T-helper 2 cell (primary cell): ENCODE measurements at places on chromosomes 6 and 20.

DNA sequence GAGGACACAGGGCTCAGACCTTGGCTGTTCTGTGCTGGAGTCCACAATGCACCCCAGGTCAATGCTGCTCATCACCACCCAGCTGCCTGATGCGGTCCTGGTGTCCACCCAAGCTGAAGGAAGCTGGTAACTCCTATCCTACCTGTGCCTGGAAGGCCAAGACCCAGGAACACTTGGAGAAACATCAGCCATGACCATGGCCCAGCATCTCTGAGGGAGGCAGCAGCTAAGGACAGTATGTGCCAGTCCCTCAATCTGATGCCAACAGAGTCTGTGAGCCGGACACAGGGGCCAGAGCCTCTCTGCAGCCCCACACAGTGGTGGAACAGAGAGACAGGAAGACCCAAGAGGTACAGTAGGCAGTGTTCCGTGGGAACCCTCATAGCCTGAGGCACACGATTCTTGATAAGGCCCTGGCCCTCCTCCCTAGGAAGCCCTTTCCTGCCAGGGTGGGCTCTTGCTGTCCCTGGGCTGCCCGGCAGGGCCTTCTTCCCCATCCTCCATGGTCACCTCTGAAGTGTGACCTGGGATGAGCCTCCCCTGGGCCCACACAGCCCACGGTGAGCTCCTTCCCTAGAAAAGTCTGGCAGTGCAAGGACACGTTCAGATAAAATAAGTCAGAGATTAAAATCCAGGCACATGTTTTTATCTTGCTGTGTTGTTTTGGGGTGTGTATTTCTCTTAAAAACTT is 170.7 kb downstream of the THBS2 start:
- no peak for DNase-seq

DNA sequence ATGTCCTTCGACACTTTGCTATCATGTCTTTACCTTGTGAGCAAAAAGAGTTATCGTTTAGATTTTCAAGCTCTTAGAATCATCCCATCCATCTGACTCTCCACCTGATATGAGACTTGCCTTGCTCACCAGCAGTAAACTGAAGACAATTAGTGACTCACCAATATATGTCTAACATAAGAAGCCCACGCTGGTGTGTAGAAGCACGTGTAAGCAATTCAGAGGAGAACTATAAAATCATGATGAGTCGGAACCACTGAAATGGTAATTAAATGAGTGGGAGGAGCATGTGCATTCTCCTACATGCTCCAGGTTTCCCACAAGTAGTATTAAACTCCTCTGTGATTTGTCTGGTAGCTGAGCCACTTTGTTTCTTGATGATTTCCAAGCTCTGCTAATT is 181.6 kb upstream of the RNF217 start:
- no peak for DNase-seq

- no peak for DNase-seq
These were observed 589.8 kb downstream of the RNF144B start for GRCh38 chr6:18976966-18977365.

DNA sequence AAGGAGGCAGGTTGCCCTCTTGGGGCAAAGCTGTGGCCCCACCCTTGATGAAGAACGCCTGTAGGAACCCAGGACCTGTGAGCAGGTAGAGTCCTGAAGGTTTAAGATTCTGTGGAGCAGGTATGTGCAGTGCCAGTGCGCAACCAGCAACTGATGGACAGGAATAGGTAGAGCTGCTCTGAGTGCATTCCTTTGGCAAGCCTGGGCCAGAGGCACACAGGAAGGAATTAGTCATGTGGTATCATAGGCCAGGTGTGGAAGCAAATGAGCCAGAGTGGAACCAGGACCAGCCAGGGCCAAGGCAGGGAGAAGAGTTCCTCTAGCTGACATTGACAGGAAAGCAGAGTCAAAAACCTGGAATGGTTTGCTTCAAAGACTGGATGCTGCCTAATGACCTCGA is 1.4 kb upstream of the KHDC1 start:
- DNase-seq = no peak

- no peak for DNase-seq
These were observed 19.0 kb downstream of the LRRC1 start for GRCh38 chr6:53813801-53814200.

DNA sequence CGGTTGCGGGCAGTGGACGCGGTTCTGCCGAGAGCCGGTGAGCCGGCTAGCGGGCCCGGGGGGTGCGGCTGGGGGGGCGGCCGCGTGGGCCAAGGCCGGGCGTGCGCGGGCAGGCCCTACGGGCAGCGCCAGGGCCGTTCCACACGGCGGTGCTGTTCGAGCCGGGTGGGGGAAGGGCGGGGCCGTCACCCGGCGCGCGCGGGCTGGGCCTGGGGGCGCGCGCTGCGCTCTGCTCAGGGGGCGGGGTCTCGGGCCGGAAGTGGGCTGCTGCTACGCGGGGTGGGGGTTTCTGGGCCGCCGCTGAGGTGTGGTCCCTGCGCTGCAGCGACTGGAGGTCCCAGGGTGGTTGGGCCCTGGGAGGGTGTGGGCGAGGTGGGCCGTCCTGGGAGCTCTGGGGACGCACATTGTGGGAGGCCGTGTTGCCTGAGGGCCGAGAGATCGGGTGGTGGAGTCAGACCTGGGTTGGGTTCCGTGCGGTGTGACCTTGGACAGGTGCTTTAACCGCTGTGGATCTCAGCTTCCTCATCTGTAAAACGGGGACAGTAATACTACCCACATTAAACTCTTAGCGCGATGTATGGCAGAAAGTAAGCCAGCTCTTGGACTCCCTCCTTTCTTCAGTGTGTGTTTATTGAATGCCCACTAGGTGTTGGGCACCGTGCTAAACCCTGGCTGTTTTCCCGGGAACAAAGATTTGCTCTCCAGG is 391 bp downstream of the MAPRE1 start:
- peak; percentile 91 for DNase-seq

- no peak for DNase-seq
These were observed 247.9 kb upstream of the BMP2 start for GRCh38 chr20:6519556-6519955.

DNA sequence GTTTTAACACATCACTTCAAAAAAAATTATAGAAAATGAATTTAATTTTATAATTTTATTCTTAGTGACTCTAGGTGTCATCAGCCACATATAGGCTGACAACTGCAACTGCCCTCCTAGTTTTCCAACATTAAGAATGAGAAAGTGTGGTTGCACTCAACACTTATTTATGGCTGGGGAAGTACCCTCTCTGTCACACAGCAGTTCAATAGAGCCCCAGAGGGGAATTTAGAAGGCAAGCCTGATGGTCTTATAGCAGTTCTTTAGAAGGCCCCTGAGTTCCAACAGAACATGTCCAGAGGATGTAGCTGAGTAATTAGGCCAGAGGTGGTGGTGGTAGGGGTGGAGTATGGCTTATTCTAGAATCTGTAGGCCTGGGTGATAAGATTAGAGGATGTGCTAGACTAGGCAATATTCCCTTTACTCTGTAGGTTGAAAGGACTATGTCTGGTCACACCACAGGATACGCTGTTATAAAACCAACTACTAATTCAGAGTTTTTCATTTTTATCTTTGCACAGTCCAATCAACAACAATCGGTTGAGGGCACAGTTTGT is 226.5 kb upstream of the CITED2 start:
- DNase-seq = no peak

GRCh38 chr6:26275663-26276062 is 89.3 kb upstream of the BTN3A2 start:
- no peak for DNase-seq

DNA sequence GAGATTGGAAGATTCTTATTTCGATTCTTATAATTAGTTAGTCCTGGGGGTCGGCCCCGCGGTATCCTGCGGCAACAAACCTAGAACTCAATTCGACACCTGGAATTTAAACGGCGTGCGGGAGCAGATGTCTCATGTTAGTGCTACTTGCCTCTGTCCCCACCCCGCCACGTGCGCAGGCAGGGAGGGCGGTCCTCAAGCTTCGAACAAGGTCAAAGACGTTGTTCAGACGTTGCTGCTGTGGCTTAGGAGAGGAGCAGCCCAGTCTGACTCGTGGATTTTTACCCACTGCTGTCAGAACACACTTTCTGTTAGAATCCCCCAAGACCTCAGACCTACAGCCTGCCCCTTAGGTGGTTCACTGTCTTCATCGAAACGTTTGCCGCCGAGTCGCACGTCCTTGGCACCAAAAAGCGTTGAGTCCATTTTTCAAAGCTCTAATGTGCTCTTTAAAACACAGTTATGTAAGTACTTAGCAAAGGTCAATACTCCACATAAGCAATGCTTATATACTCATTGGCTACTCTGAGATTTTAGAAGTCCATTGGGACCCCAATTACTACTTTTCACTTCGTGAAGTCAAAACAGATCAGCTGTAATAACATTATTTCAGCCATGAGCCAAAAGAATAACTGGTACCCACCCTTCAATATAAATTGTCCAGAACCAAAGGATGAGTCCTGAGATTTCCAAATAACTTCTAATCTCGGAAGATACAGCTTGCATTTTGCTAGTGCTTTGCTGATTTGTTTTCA is 2.7 kb upstream of the C6orf62 start:
- DNase-seq = peak; percentile 80

- DNase-seq = peak; percentile 91
These were observed 381.9 kb upstream of the ARID1B start for GRCh38 chr6:156395276-156395675.

DNA sequence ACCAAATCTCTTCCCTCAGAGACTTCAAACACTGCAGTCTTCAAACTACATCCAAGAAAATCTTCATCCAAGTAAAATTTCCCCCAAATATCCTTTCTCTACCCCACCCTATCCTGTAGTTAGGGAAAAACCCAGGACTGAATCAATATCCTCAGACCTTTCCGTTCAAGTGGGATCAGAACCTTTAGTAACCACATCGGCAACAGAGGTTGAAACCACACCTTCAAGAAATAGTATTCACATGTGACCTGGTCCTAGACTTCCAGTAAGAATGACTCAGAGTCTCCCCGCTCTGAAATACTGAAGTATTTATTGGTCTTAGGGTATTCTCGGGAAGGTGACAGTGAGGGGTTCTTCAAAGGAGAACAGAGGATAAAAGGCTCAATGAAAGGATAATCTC is 8.7 kb downstream of the HLA-DPA1 start:
- DNase-seq = no peak

GRCh38 chr6:92892626-92893170 is 526.7 kb downstream of the EPHA7 start:
- DNase-seq = no peak

DNA sequence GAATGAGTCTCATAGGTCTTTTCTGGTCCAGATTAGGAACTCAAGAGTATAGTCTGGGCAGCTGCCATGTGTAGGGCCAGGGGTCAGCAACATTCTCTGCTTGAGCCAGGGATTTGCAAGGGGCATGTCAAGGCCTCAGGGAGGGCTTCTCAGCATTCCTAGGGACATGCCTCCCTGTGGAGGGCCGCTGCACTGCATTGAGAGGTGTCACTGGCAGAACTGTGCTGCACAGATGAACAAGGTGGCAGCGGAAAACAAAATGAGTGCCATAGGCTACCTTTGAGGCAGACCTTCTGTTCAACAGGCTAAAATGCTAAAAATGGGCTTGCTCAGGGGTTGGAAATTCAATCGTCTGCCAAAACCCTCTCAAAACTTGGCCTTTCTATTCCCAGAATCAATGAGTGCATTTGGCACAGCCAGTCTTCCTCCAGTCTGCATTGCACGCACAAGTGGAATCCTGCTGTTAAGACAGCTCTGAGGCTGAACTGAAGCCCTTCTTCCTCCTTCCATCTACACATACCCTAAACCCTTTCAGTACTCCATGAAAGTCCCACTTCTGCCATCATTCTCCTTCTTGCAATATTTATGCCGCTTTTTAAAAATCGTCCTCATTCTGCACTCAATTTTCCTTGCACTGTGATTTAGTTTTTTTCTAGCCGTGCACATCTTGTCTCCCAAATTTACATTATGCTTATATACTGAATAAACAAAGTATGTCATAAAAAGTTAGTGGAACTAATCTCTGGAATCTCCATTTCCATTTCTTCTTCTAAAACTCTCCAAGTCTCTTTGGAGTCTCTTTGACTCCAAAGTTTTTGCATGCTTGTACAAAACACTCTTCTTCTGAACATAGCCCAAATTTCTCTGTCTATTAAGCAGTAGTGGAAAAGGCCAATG is 51.7 kb downstream of the SLC26A8 start:
- DNase-seq = no peak

GRCh38 chr6:127923135-127923534 is 22.3 kb upstream of the THEMIS start:
- no peak for DNase-seq

GRCh38 chr6:52243282-52243893 is 912 bp downstream of the IL17F start:
- no peak for DNase-seq

- no peak for DNase-seq
These were observed 624.3 kb downstream of the PTPRT start for GRCh38 chr20:42565235-42565995.

- DNase-seq = no peak
These were observed 134.1 kb downstream of the RFPL4B start for GRCh38 chr6:112481211-112481610.

DNA sequence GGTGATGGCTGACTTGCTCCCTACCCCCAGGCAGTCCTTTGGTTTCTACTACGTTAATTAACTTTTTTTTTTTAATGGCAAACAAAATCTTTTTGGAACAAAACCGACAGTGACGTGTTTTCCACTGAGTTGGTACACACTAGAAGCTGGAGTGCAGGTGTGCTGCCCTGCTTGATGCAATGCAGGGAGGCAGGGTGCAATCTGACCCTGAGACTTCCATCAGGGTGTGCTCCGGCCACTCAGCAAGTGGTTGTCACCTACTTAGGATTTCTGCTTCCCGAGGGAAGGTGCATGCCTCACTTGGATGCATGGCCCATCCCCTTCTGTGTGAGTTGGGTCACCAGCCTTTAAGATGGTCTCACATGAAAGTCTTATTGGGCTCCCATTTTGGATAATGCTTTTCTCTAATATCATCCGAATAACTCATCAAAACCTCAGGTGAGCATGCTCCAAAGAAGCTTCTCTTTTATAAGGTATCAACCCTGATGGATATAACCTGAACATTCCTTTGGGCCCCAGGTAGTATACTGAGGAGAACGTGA is 14.0 kb downstream of the RREB1 start:
- DNase-seq = no peak

- DNase-seq = no peak
These were observed 47.2 kb downstream of the PLAGL2 start for GRCh38 chr20:32160341-32160740.

- DNase-seq = no peak
These were observed 72.3 kb downstream of the MRPL14 start for GRCh38 chr6:44054721-44055559.

DNA sequence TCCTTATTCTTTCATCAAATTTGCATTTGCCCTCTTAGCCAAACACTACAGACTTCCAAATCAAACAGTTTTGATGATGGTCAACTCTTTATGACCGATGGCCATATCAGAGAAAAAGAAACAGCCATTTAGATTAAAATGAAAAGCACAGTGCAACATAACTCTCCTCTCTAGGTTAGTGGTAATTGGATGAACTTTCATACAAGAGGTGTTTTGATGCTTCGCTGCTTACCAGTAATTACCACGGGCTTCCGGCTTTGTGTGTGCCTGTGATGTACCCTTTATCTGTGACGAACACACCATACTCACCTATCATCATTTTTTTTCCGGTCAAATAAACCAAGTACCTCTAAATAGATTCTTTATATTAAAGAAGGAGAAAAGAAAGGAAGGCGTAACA is 181.8 kb downstream of the FOXA2 start:
- no peak for DNase-seq

GRCh38 chr6:34148631-34149451 is 3.0 kb upstream of the GRM4 start:
- no peak for DNase-seq

GRCh38 chr20:62633598-62634329 is 8.5 kb upstream of the SLCO4A1 start:
- DNase-seq = no peak

- no peak for DNase-seq
These were observed 26.2 kb downstream of the RIPOR2 start for GRCh38 chr6:24909241-24910216.
